AG04450 (cell line): ENCODE measurements at places on chromosomes 7 and 10.

DNA sequence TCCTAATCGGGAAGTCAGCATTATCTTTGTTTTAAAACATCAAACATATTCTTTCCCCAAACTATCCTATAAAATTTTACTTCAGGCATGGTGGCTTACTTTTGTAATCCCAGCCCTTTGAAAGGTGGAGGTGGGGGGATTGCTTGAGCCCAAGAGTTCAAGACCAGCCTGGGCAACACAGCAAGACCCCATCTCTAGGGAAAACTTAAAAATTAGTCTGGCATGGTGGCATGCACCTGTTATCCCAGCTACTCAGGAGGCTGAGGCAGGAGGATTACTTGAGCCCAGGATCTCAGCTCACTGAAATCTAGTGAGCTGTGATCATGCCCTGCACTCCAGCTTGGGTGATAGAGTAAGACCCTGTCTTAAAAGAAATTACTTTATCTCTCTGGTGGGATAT is 4.9 kb downstream of the CLDN12 start:
- no peak for DNase-seq

- no peak for DNase-seq
Observed at GRCh38 chr7:112452102-112452888, 2.0 kb downstream of the IFRD1 start.

DNA sequence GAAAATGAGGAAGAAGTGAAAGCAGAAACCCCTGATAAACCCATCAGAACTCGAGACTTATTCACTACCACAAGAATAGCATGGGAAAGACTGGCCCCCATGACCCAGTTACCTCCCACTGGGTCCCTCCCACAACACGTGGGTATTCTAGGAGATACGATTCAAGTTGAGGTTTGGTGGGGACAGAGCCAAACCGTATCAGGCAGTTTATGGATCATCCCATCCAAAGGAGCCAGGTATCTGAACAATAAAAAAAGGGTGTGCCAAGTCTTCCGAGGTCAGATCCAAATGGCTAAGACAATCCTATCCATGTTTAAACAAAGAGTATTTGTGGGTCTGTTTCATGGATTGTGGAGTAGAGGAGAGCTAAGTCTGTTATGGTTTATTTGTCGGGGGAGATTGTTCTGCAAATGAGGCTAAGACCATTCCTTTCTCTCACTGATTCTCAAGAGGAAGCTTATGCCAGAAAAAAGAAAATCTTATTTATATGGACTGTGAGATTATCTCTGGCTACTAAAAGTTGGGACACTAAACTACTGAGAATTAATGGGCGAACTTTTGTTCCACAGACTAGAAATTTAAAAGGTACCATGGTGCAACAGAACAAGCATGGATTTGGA is 203.7 kb downstream of the IPMK start:
- DNase-seq, result no peak

DNA sequence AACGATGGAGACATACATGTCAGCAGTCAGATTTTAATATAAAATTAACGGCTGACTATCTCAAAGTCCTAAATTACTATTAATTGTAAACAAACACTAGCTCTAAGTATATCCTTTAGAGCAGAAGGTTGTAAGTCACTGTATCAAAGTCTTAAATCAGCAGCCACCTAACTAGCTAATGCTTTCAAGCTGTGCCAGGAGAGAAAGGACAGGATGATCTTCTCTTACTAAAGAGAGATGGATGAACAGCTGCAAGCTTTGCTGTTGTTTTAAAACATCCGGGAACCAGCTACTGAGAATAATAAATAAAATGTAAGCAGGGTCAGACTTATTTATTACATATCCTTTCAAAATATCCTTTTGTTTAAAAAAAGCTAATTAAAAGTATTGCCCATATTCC is 24.0 kb upstream of the ABLIM1 start:
- DNase-seq, result no peak

DNA sequence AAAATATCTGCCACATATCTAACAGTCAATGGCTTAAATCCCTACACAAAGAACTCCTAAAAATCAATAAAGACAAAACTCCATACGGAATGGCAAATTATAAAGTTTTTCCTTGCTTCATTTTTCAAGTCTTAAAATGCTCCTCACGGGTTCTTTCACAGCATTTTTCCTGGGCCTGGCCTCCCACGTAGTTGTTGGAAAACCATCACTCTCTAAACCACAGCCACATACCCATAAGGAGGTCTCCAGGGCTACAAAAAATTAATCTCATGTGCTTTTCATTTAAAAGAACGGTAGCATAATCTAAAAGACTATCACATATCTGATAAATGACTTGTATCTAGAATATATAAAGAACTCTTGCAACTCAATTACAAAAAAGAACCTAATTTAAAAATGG is 2.9 kb downstream of the COA1 start:
- no peak for DNase-seq
